NCI-H2171 (cell line): ENCODE measurements at places on chromosomes 5 and 9.

GRCh38 chr9:89628601-89629000 is 23.8 kb downstream of the GADD45G start:
- no peak for DNase-seq

- DNase-seq, result peak; percentile 63
Observed at GRCh38 chr5:142720641-142721271, 34.9 kb upstream of the FGF1 start.

GRCh38 chr9:94182532-94182931 is 76.6 kb upstream of the ZNF169 start:
- no peak for DNase-seq

- no peak for DNase-seq
Observed at GRCh38 chr5:81147011-81147885, 85.9 kb upstream of the CKMT2 start.

DNA sequence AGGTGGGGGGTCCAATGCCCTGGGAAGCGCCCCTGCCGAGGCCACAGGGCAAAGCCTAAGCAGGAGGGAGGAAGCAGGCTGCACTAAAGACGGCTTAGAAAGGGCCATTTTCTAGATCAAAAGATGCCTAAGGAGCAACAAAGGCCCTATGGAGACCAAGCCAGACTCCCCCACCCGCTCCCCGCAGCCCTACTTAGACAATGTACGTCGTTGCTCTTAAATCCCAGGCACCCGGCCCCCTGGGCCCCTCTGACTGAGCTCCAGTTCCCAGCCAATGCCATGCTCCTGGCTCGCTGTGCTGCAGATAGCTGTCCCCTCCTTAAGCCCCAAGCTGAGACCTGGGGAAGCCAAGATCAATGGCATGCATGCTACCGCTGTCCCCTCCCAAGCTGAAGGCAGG is 10.3 kb downstream of the IPPK start:
- DNase-seq, result no peak

DNA sequence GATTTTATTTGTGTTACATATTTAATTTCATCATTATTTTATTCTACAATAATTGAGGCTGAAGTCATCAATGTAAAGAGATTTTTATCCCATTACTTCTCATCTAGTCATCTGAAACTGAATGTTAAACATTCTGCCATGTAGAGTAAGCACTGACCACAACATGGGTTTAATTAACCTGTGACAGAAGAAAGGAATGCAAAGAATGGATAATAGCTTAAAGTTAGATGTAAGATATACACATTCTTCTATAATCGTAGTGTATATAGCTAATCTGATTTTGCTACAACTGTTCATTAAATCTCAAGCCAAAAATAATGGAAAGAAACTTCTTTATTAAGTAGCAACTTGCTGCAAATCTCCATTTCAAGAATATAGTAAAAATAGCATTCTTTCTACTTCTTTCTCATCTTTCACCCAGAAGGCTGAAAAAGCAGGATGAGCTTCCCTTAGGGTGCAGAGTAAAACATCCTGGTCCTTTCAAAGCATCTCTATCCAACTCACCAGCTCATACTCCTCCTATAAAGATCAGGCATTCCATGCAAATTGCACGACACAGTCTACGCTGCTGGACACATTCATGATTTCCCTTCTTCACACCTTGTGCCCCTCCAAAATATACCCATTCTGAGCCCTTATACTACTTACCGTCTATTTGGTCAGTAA is 115.2 kb downstream of the EFNA5 start:
- DNase-seq, result no peak

DNA sequence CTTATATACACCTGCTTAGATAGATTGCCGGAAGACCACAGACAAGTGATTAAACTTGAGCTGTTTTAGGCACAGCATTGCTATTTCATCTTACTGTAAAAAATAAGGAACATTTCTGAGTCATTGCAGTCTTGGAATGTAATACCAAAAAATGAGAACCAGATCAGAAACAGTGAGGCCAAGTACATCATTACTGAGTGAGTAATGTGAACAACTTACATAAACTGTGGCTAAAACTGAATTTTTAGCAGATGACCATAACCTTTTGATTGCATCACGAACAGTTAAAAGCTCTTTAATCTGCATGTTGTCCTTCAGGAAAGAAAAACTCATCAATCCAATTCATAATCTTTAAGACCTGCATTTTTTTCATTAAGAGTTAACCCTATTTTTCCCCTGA is 157.1 kb upstream of the FGF10 start:
- DNase-seq, result no peak

DNA sequence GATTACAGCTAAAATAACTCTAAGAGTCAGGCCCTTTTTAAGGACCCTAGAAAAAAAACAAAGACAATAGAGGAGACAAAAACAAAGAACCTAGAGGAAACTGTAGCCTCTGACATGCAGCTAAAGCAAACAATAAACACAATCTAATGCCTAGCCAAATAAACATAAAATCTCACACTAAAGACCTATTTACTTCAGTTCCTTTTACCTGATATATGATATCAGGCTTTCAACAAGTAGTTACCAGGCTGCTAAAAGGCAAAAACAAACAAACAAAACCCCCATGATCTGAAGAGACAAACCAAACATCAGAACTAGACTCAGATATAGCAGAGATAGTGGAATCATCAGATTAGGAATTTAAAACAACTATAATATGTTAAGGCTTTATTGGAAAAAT is 226.5 kb upstream of the POU5F2 start:
- DNase-seq, result no peak

GRCh38 chr5:169563369-169563768 is 20.2 kb upstream of the SPDL1 start:
- DNase-seq, result no peak

DNA sequence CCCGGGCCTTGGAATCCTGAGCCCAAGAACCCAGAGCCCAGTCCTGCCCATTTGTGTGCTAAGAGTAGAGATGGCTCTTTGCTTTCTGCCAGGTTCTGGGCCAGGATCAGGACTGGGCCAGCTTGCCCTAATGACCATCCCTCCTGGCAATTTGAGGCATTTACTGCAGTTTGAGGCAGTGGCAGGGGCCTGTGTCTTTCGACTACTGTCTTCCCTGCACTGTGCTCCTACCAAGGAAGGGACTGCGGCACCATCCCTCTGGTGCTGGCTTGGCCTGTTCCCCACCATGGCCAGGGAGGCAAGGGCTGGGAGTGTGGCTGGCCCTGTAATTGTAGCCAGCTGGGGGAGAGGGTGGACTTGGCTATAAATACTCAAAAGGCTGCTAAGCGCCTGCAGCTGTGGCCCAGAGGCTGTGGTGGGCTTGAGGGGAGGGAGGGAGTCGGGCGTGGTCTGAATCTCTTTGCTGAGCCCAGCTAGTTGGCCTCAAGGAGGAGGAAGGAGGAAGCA is 4.6 kb downstream of the ENHO start:
- DNase-seq, result no peak

DNA sequence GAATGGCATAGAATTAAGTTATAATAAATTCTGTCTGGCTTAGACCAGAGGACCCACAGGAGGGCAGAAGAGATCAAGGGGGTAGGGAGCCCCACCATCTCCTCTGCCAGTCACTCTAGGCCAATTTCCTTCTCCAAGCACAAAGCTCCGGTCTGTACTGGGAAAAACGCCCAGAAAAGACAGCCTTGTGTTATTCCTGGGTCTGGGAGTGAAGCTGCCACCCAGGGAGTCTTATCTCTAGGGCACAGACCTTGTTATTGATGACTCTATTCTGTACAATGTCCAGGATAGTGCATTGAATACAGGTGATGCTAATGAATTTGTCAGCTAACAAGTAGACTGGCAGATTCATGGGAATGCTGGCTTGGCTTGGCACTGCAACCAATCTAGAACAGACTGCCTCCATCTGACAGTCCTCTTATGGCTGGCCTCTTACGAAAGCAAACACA is 60.7 kb downstream of the MED27 start:
- no peak for DNase-seq

- no peak for DNase-seq
Observed at GRCh38 chr5:74337254-74337983, 303.1 kb downstream of the ENC1 start.

GRCh38 chr5:180494510-180495181 is 467 bp downstream of the CNOT6 start:
- DNase-seq, result no peak

DNA sequence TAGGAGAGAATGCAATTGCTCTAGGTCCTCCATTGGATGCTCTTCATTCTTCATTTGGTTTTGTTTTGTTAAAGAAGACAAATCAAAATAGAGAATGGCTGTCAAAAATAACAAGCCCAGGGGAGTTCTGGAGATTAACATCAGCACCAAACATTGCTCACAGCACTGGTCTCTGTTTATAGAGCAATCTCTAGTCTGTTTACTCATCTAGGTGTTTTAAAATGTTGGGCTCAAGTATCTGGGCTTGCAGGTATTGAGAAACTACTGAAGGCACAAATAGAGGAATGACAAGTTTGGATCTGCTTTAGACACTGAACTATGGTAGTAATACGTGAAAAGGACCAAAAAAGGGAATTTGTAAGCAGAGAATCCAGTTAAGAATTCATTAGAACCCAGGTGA is 77.0 kb upstream of the TMC1 start:
- no peak for DNase-seq

GRCh38 chr5:163826201-163826600 is 320.8 kb downstream of the MAT2B start:
- no peak for DNase-seq

DNA sequence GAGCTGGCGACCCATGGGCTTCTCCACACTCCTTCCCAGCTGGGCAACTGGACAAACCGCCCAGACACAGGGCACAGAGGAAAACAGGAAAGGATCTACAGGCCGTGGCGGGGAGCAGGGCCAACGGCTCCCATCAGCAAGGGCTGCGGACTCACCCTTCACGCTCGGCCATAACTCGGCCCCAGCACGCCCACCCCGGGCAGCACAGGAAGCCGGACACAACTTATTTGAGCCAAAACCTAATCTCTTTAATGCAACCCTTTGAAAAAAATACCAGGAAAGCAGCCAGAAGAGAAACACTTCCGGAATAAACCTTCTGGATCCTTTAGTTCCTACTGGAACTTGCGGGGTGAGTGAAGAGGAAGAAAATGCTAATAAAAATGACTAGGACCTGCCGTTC is 59.9 kb downstream of the VAV2 start:
- DNase-seq, result no peak
